ENCODE measurements at places on chromosomes 1 and 21. TPM values are rescaled to one million over a fixed set of nuclear protein-coding genes. Genes with fewer than 3 reads are reported as not detected.

RUNX3 gene
- 0.23 TPM for polyA plus RNA-seq

PTGFR gene
- polyA plus RNA-seq = 0.07 TPM

ZBTB17 gene
- 21.9 TPM for polyA plus RNA-seq

PCP4 gene
- polyA plus RNA-seq = 7.3 TPM

ALX3 gene
- polyA plus RNA-seq = not detected

CBR1 gene
- polyA plus RNA-seq = 285 TPM

RHOU gene
- 0.64 TPM for polyA plus RNA-seq

PLEKHN1 gene
- 1.4 TPM for polyA plus RNA-seq

SYT11 gene
- 3.9 TPM for polyA plus RNA-seq

GRHL3 gene
- 1.4 TPM for polyA plus RNA-seq

DNMT3L gene
- polyA plus RNA-seq = 0.26 TPM

PRCC gene
- 66.2 TPM for polyA plus RNA-seq

MAPKAPK2 gene
- 10.1 TPM for polyA plus RNA-seq

PTGS2 gene
- 0.12 TPM for polyA plus RNA-seq

ZNF593 gene
- 115 TPM for polyA plus RNA-seq

MTMR11 gene
- polyA plus RNA-seq = 3.6 TPM

S100A8 gene
- not detected for polyA plus RNA-seq

Measured in GM23338 (cell line).